Sigmoid colon (tissue), 7 donors: ENCODE measurements at places on chromosomes 7 and 10. TPM values are rescaled to one million over a fixed set of nuclear protein-coding genes. Genes with fewer than 3 reads are reported as not detected.

GPNMB gene
- polyA plus RNA-seq = 32.4 TPM

CTAGE4 gene
- 0.90 TPM for polyA plus RNA-seq

EN2 gene
- polyA plus RNA-seq = not detected

SAMD9L gene
- polyA plus RNA-seq = 5.8 TPM

SNCG gene
- polyA plus RNA-seq = 4.6 TPM
